ENCODE measurements at places on chromosomes 5 and 9. TPM values are rescaled to one million over a fixed set of nuclear protein-coding genes. Genes with fewer than 3 reads are reported as not detected.

DNA sequence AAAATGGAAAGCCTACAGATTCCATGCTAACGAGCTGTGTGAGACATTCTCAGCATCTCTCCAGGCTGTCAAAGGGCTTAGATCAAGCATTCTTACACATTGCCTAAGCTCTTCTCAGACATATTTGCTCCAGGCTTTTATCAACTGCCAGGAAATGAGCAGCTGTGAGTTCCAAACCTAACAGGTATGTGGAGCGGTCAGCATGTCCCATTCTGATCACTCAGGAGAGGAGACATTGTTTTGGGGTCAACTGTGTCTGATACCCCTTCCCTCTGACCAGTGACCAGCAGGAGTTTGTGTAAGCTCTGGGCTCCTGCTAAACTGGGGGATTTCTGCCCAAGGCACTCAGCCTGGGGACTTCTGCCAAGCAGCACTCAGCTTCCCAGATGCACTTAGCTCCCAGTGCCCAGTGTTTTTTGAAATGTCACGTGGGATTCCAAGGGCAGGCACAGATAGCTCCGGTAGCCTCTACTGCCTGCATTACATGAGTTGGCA, 229.1 kb downstream of the SEC61B start:
- DNase-seq = no peak

DNA sequence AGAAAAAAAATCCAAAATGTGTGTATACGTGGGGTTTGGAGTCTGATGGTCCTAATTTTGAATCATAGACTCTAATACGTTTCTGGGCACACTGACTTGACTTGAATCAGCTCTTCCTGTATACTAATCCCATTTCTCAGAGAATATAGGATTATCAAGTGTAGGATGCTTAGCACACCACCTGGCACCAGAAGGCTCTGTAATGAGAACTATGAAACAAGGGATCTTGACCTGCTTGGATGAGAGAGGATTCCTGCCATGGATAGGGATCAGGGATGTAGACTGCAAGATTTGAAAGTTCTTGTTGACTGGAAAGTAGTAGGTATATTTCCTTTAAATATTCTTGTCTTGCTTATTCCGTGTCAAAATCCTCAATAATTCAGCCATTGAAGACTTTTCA, 7.8 kb downstream of the HSPA4 start:
- no peak for DNase-seq

- DNase-seq = no peak
Observed at GRCh38 chr5:140168371-140168770, 6.6 kb upstream of the CYSTM1 start.

DNA sequence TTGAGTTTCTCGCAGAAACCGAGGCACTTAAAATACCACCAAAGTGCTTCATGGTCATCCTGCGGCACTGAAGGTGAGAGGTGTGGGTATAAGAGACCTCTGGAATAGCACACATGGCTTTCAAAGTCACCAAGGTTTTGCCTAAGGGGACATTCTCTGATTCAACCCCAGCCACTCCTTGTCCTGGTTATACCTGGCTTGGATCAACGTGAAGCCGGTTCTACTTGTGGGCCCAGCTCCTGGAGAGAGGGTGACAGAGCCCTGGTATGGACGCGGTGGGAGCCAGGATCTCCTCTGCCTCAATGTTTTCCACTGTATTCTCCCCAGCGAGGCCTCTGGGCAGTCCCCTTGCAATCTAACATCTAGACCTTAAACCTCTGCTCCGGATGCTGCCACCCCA, 132.0 kb downstream of the FSTL4 start:
- DNase-seq = no peak

DNA sequence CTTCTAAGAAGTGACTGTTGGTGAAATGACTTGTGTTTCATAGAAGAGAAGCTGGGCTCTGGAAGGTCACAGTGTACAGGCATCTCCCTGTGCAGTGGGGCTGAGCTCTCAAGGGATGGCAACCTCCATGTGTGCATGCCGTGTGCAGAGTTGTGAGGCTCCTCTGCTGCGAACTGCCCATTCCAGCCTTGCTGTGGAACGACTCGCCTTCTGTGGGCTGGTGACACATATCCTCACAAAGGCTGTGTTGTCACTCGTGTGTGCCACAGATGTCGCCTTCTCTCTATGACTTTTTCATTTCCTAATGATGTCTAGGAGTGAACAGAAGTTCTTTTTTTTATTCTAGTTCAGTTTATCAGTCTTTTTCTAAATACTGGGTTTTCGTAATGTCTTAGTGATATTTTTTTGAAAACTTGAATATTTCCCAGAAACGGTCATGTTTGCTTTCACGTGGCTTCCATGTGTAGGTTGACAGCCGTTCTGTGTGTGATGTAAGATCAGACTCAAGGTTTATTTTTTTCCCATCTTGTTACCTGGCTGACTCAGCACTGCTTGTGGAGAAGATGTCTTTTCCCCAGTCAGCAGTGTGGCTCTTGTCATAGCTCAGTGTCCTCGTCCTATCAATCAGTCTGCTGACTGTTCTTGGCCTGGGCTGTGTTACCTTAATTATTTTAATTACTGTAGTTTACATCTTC, 57.3 kb upstream of the CACNA1B start:
- no peak for DNase-seq

DNA sequence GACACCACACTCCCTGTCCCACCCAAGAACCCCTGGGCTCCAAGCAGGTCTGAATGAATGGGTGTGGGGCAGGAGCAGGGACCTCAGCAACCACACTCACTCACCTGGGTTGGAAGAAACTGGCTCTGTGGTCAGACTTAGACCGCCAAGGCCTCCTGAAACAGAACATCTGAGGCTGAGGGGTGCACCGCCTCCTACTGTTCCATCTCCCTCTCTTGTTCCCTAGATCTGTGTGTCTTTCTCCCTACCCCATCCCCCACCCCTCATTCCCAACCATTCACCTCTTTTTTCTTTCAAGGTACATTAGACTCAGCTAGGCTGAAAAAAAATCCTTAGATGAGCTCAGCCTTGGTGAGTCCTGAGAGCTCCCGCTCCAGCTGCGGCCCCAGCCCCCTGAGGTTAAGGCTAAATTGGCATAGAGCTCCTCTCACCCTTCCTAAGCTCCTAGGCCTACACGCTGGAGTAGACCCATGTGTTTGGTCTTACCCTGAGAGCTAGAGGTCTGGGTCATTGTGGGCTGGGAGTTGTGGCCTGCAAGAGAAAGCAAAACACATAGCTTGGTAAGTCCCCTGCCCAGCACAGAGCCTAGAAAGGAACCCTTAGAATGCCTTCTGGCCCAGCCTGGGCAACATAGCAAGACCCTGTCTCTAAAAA, 4.8 kb downstream of the ECSCR start:
- DNase-seq = no peak

DNA sequence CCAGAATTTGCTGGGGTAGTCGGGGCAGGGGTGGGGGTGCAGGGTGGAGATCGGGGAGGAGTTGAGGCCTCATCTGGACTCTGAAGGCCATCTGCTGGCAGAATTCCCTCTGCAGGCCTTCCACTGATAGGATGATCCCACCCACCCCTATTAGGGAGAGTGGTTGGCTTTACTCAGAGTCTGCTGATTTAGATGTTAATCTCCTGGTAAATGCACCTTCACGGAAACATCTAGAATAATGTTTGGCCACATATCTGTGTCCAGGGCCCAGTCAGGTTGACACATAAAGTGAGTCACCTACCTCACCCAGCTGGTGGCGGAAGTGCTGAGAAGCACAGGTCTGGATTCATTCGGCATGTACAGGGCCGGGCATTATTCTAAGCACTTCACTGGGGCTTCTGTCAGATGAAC, 50.0 kb downstream of the DAPK1 start:
- DNase-seq = no peak

GRCh38 chr5:179333796-179334761, 11.2 kb downstream of the ADAMTS2 start:
- no peak for DNase-seq

- no peak for DNase-seq
Observed at GRCh38 chr9:100521282-100521681, 48.3 kb downstream of the TMEFF1 start.

DNA sequence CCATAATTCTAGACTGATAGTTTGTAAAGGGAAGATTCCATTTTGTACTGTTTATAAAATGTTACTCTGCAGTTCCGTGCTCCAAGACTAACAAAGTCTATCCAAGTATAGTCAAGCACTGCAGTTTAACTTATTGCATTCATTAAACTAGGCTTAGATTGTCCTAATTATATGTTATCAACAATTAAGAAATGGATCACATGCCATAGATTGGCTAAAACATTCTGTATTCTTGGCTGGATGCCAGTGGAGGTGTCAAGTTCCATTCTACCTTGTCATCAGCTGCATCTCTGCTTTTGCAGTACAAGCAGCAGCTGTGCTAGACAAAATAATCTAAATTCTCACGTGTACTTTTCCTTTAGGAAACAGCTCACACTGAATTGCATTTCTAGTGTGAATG, 69.4 kb upstream of the MEF2C start:
- no peak for DNase-seq

DNA sequence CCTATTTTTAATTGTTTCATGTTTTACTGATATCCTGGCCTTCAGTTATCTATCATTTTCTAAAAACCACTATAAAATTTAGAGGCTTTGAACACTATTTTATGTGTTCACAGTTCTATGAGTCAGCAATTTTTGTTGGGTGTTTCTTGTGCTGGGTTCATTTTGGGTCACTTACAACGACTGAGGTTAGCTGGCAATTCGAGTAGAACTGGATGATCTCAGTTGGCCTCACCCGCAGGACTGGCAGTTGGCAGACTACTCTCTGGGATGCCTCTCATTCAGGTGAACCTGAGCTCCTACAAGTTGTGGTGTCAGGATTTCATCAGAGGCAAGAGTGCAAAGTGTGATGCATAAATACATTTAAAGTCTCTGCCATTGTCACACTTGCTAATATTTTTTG, 151.0 kb upstream of the PAPPA start:
- no peak for DNase-seq

- DNase-seq = no peak
Observed at GRCh38 chr9:95098391-95098921, 219.1 kb downstream of the FANCC start.

DNA sequence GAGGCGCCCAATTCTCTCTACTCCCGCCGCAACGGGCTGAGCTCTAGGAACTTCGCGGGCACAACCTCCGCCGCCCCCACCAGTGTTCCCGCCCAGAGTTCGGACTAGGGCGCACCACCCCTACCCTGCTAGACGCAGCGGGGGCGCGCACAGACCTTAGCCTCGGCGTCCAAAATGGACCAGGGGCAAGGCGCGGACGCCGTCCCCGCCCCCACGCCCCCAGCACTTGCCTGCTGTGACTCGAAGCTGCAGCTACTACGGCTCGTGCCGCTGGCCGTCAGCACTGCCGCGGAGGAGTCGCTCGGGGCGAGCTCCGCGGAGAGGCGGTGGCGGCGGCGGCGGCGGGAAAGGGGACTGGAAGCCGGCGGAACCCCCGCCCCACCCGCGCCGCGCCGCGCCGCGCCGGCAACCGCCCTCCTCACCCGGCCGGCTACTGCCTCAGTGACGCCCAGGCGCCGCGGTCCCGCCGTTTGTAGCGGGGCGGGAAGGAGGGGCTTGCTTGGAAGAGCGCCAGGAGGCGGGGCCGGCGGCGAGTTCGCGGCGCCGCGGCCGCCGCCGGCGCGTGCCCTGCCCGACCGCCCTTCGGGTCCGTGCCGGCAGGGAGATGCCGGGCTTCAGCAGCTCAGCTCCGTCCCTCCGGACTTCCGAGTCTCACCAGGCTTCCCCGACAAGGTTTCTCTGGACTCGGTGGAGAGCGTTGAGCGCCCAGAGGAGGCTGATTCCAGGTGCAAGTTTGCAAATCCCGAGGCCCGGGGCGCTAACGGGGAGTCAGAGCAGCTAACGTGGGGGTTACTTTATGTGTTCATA, 4.5 kb downstream of the ELAVL2 start:
- DNase-seq = peak; percentile 2

GRCh38 chr5:102889033-102889432, 133.9 kb downstream of the PAM start:
- DNase-seq = no peak

GRCh38 chr5:156407251-156407650, 80.3 kb downstream of the SGCD start:
- DNase-seq = no peak

- DNase-seq = no peak
Observed at GRCh38 chr5:40552981-40553380, 126.7 kb upstream of the PTGER4 start.

- DNase-seq = no peak
Observed at GRCh38 chr5:73822278-73822988, 196.4 kb downstream of the ARHGEF28 start.

GRCh38 chr5:117776977-117777376, 1202.4 kb upstream of the SEMA6A start:
- no peak for DNase-seq

DNA sequence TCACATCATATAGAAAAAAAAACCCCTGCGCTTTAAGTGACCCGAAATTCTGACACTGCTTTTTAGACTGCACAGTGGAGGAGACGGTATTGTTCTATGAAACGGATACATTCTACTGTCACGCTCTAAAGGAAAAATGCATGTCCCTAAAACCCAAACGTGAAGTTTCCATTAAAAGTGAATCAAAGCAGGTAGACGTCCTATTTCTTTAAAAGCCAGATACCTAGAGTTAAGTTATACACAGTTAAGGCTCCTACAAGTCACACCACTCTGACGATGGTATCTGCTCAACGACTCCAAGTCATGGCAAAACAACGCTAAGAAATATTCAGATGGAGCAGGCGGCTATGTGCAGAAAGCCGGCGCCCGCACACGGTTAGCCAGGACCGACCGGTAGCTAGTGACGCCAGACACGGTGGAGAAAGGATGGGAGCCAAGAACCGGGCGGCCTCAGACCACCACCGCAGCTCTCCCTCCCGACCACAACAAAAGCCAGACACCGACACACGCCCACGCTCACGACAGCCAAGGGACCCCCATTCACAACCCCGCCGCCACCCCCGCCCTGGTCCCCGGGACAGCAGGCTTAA, 734 bp downstream of the SKP1 start:
- no peak for DNase-seq

Gene SH3TC2
- total RNA-seq = not detected

Gene C1QTNF2
- total RNA-seq = not detected

Gene SPIN1
- 37.7 TPM for total RNA-seq

Gene BRIX1
- total RNA-seq = 118 TPM

Gene SCGB3A2
- not detected for total RNA-seq

Gene TMC1
- not detected for total RNA-seq

Gene GTF2H2
- 45.0 TPM for total RNA-seq

Gene NOXA1
- total RNA-seq = 0.66 TPM

Gene ARL14EPL
- total RNA-seq = not detected

Gene OCLN
- total RNA-seq = 0.43 TPM

Gene MAMDC2
- not detected for total RNA-seq

Gene TRPM3
- not detected for total RNA-seq

Gene MYOZ3
- total RNA-seq = 0.06 TPM

Gene MEIKIN
- total RNA-seq = not detected

Gene GNG10
- 25.4 TPM for total RNA-seq

Gene NSMF
- 74.6 TPM for total RNA-seq

Gene TMEM245
- total RNA-seq = 32.7 TPM

All from activated naive CD8-positive, alpha-beta T cell treated with anti-CD3 and anti-CD28 coated beads for 36 hours (primary cell).